ENCODE measurements at places on chromosomes 16 and 17.

GRCh38 chr16:86917471-86918365 is 339.4 kb downstream of the FOXL1 start:
- no peak for DNase-seq

GRCh38 chr17:64135000-64135399 is 5.1 kb upstream of the ERN1 start:
- DNase-seq = peak; percentile 22

DNA sequence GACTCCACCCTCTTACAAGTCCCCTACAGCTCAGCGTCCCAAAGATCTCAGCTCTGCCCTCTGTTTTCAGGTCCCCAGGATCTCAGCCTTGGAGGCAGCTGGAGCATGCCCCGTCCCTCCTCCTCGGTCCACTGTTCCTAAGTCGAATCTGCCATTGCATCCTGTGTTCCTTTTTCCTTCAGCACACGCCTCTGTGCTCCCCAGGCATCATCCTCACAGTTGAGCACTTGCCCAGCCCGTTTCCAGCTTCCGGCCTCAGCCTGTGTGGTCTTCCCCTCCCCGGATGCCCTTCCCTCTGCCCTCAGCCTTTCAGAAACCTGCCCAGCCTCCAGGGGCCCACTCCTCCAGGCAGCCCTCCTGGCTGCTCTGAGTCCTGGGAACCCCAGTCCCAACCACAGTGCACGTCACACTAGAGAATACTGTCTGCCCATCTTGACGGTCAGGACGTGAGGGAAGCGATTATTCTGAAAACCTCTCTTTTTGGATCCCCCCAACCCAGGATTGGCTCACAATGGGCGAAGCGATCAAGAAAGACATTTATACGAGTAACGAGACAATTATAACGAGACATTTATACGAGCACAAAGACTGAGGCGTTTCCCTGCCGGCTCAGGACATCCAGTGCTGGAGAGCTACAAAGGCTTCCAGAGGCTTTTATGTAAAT is 41.4 kb downstream of the RPH3AL start:
- no peak for DNase-seq

DNA sequence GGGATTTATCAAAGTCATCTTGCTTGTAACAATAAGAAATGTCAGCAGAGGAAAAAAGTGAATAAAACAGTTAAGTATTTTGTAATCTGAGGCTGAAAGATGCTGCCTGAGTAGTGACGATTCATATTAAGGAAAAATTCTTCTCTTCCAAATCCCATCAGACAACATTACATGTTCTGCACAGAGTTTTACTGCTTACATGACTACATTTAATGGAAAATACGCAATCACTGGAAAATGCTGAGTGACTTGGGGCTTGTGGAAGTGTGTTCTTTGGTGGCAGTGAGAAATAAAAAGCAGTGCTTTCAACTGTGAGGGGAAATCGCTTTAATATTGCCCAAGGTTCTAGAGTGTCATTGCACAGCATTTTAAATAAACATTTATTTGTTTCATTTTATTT is 1025.2 kb upstream of the GOT2 start:
- no peak for DNase-seq

- peak; percentile 15 for DNase-seq
Observed at GRCh38 chr16:27436065-27436464, 34.1 kb downstream of the IL21R start.

All from endodermal cell (in vitro differentiated cells).